ENCODE measurements at places on chromosomes 2 and 18.

DNA sequence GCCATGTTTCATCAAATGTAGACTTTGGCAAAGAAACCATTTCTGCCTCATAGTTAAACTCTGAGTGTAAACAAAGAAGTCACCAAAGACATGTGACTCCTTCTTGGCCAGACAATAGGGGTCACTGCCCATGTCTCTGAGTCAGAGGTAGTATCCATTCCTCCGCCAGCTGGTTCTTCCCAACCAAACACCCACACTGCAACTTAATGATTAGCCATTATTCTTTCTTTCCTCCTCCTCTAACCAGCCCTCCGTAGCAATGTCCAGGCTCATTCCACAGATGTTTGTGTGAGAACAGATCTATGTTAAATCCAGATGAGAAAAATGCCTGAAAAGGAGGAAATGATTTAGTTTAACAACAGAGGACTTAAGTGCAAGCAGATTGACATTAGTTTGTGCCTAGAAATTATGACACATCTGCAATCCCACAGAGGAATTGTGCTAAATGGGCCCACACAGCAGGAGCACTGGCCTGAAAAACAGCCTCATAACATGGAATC, 127.9 kb upstream of the SH3BP4 start:
- no peak for DNase-seq

DNA sequence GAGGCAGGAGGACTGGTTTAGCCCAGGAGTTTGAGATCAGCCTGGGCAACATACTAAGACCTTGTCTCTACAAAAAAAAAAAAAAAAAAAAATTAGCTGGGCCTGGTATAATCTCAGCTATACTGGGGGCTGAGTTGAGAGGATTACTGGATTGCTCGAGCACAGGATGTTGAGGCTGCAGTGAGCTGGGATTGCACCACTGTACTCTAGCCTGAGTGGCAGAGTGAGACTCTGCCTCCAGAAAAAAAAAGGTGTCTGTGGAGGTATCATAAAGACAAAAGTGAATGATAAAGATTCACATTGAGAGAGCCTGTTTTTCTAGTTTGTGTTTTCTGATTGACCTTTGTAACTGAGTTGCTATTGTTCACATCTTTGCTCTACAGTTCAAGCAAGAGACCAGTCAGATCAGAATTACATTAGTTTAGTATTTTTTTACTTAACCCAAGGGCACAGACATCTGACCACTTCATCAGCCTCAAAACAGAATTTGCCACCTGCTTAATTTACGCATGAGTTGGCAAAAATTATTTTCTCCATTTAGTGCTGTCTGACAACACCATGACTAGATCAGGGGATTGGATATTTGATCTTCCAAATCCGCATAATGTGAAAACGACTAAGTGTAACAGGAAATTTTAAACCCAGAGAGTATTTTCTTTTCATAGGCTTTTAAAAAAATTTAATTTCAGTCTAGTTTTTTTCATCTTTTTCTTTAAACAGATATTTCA, 271.0 kb downstream of the TGIF1 start:
- no peak for DNase-seq

DNA sequence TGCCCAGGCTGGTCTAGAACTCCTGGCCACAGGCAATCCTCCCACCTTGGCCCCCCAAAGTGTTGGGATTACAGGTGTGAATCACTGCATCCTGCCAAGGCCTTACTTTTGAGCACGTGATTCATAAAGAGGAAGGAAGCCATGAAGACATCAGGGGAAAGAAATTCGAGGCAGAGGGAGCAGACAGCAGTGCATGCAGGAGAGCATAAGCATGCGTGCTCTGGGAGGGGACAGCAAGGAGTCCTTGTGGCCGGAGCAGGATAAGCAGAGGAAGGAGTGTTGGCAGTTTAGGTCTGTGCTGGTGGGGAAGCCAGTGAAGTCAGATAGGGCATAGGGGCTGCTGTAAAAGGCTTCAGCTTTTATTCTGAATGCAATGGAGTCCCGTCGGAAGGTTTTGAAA, 400.5 kb upstream of the RAB12 start:
- no peak for DNase-seq

GRCh38 chr18:49094979-49095632, 144.3 kb upstream of the SMAD7 start:
- no peak for DNase-seq

DNA sequence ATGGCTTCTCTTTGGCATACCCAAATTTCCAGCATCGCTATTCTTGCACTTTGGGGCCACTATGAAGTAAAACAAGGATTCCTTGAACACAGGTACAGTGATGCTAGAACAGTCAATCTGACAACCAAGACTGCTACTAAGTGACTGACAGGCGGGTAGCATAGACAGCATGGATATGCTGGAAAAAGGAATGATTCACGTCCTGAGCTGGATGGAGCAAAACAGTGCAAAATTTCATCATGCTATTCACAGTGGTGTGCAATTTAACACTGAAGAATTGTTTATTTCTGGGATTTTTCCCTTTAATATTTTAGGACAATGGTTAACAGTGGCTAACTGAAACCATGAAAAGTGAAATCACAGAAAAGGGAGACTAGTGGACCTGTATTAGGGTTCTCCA, 1511.2 kb upstream of the ZEB2 start:
- DNase-seq, result no peak

DNA sequence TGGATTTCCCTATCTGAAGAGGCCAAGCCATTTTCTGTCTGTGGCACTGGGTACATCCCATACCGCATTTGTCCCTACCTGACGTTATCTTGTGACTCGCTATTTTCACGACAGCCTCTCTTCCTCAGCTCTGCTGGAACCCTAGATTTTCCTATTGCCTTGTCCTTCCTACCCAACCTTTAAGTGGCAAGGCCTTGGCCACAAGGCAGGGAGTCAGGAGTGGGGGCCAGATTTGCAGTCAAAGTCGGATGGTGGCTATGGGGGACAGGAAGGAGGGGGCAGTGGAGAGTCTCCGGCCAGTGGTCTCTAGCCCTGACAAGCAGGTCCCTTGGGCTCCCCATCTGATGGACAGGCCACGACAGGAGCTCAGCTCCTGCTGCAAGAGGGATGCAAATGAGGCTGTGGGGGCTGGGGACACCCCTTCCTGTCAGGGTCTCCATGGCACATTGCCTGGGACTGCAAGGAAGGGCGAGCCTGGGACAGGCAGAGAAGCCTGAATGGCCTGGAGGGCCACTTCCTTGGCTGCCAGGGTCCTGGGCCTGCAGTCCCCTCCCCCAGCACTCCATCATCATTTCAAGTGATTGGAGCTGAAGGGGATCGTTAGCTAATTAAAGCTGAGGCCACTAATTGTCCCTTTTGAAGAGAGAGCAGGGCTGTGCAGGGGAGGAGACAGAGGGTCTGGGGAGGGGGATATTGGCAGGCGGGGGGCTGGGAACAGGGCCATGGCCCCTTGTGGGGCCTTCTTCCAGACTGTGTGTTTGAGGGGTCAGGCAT, 6.3 kb upstream of the ECEL1 start:
- DNase-seq, result no peak

GRCh38 chr2:70686577-70687460, 81.2 kb downstream of the ADD2 start:
- DNase-seq, result peak; percentile 35

DNA sequence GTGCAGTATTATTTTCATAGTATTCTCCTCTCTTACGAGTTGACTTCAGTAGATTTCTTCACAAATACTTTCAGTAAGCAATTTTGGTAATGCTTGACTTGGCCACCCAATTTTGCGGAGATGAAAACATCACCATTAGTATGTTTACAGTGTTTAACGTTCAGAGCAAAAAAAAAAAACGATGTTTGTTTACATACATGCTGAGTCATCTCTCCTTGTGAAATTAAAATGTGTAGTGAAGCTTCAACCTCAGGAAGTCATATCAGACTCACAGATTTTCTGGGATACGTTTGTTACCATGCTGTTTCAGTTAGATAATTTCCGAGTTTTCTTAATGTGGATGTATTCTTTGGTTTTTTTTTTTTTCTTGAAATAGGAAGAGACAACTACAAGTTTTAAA, 100.1 kb downstream of the CTNNA2 start:
- no peak for DNase-seq

GRCh38 chr2:218259099-218259961, 1.5 kb upstream of the GPBAR1 start:
- DNase-seq, result no peak

- no peak for DNase-seq
Measured at GRCh38 chr2:84959566-84960506, 11.1 kb upstream of the KCMF1 start.

DNA sequence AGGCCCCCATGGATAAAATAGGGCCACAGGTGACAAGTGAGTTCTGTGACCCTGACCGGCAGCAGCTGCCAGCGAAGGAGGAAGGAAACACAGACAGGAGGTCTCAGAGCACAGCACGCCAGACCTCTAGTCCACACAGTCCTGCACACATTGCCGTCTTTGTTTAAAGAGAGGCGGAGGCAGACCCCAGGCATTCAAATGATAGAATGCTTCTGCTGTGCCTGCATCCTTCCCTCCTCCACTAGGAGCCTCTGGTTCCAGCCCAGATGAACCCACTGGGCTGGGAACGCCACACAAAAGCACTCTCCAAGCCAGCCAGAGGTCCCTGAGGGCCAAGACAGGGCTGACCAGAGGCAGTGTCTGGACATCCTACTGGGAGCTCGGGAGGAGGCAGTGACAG, 118.7 kb downstream of the KLHL29 start:
- no peak for DNase-seq

- DNase-seq, result no peak
Measured at GRCh38 chr2:88127638-88127887, 299 bp downstream of the FABP1 start.

GRCh38 chr2:152863826-152864225, 145.4 kb downstream of the ARL6IP6 start:
- no peak for DNase-seq

- no peak for DNase-seq
Measured at GRCh38 chr2:29576231-29576630, 345.2 kb downstream of the ALK start.

- DNase-seq, result no peak
Measured at GRCh38 chr2:204479557-204479956, 65.7 kb upstream of the PARD3B start.

- DNase-seq, result no peak
Measured at GRCh38 chr2:82137441-82137840, 1832.9 kb upstream of the LRRTM1 start.

DNA sequence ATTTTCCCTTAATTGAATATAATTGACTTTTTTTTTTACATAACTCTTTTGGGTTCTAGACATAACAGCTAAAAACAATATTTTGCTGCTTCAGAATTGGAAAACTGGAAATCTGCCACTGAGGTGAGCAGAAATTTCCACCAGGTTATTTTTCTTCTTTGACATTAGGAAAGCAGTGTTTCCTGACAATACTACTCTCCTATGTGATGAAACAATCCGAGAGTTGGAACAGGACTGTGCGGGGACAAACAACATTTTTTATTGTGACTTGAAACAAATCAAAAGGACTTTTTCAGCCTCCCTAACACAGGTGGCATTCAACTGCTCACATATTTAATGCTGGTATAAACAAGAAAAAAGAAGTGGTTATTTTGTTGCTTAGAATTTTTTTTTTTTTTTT, 237.2 kb downstream of the RNF152 start:
- no peak for DNase-seq

DNA sequence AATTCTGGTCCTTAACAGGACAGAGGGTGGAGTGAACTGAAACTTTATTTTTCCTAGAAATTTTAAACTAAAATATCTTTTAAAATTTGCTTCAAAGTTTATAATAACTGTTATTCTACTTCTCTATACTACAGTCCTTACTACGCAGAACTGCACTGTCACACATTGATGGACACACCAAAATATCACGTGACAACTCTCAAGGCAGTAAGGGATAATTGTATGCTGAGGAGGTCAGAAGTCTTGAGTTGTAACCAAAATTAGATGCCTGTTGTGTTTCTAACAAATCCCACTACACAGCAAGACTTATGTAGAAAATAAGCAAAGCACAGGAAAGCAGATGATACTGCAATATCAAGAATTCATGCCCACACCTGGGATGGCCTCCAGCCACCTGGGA, 76.3 kb downstream of the CHST9 start:
- DNase-seq, result no peak

GRCh38 chr2:207463433-207463832, 66.3 kb upstream of the CREB1 start:
- no peak for DNase-seq

DNA sequence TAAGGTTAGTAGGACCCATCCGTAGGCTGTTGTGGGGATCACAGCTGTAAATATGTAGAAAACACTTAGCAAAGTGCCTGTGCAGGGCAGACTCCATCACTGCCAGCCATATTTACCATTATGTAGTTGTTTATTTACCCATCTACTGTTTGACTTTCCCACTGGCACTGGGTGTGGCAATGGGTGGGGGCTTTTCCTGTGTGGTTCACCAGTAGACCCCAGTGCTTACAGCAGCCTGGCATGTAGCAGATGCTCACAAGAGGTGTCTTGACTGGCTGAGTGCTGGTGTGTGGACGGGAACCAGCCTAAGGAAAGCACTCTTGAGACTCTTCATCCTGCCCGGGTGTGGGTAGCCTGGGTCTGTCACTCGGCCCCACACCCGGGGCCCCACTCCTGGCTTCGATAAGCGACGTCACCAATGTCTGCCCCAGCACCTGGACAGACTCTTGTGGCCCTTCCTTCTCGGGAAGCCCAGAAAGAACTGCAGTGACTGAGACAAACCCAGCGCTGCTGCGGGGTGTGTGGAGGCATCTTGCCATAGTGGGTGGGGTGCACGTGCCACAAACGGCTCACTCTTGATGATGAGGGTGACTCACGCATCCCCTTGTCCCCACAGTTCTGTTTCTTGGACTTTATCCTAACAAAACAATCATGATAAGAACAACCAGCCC, 78.3 kb downstream of the HDAC4 start:
- DNase-seq, result no peak

DNA sequence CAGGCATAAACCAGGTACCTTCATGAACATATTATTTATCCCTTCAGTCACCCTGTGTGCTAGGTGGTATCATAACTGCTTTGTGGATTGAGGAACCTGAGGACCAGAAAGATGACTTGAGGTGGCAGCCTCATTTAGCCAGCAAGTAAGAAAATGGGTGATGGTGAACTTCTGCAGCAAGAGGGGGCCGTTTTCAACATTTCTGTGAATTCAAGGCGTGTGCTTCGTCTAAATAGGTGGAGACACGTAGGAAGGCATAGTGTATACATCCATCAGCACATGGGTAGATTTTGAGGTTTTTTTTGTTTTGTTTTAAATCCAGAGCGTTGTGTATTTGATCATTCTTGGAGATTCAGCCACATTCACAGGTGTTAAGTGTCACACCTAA, 118.7 kb downstream of the SPTBN1 start:
- no peak for DNase-seq

- no peak for DNase-seq
Measured at GRCh38 chr2:1594123-1594372, 150.3 kb downstream of the PXDN start.

- peak; percentile 5 for DNase-seq
Measured at GRCh38 chr18:9366126-9366714, 31.6 kb downstream of the TWSG1 start.
